ENCODE measurements at places on chromosomes 11 and 22. TPM values are rescaled to one million over a fixed set of nuclear protein-coding genes. Genes with fewer than 3 reads are reported as not detected.

SYCE3 gene
- not detected for total RNA-seq

- peaks cover 13% of the 10 kb centered on the region for H3K36me3 ChIP-seq
- no peak overlapping the region for H3K4me3 ChIP-seq
- H3K4me1 ChIP-seq: no peaks in the 10 kb centered on the region
- H3K27ac ChIP-seq: no peak overlapping the region
Observed at GRCh38 chr11:68093565-68093964, 27.6 kb downstream of the CHKA start.

- no peaks in the 10 kb centered on the region for H3K27me3 ChIP-seq
- peak overlapping the region; percentile 77 for H3K27ac ChIP-seq
- H3K4me3 ChIP-seq: peak overlapping the region; percentile 80
- no peak for DNase-seq
- peaks cover 5% of the 10 kb centered on the region for H3K36me3 ChIP-seq
Observed at GRCh38 chr11:110094298-110095285, 1.4 kb downstream of the ZC3H12C start.

DNA sequence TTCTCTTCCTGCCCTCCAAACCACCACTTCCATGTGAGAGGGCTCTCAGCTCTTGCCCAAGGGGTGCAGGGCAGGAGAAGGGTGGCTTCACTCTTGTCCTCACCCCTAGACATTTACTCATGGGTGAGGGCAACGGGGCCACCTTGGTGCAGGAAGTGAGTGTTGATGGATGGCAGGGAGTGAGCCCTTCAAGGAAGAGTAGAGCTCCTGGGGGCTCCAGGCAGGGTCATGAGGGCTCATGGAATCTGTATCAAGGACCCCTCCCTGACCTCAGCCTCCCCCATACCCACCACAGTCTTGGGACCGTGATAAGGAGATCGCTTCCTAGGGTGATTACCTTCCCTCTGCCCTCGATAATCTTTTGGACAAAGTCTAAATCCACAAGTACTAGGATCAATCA, 37.8 kb downstream of the TSPAN18 start:
- H3K27ac ChIP-seq: no peak overlapping the region
- no peaks in the 10 kb centered on the region for H3K36me3 ChIP-seq
- no peak overlapping the region for H3K4me3 ChIP-seq
- no peak for DNase-seq
